Panc1 (cell line): ENCODE measurements at places on chromosomes 6 and 20. TPM values are rescaled to one million over a fixed set of nuclear protein-coding genes. Genes with fewer than 3 reads are reported as not detected.

TINAG gene
- not detected for total RNA-seq

PFDN6 gene
- total RNA-seq, result 101 TPM

TREML1 gene
- total RNA-seq, result not detected

PPIL4 gene
- 19.9 TPM for total RNA-seq

AGPAT4 gene
- 12.9 TPM for total RNA-seq

SGK2 gene
- 0.90 TPM for total RNA-seq

BPI gene
- not detected for total RNA-seq

CNR1 gene
- 0.13 TPM for total RNA-seq

ADISSP gene
- 100 TPM for total RNA-seq

THBS2 gene
- total RNA-seq, result 0.05 TPM

PM20D2 gene
- 13.6 TPM for total RNA-seq

FILIP1 gene
- 0.26 TPM for total RNA-seq

RRAGD gene
- 27.8 TPM for total RNA-seq

ZDHHC14 gene
- 19.9 TPM for total RNA-seq

LY6G5C gene
- 0.62 TPM for total RNA-seq

HSPA1L gene
- 2.8 TPM for total RNA-seq

SNAI1 gene
- total RNA-seq, result 8.8 TPM

ATRN gene
- 33.8 TPM for total RNA-seq

COX7A2 gene
- total RNA-seq, result 707 TPM

COL19A1 gene
- not detected for total RNA-seq

SDCBP2 gene
- total RNA-seq, result 1.8 TPM

SAMD3 gene
- not detected for total RNA-seq

ABRACL gene
- total RNA-seq, result 22.2 TPM

TULP4 gene
- 105 TPM for total RNA-seq

RIPPLY2 gene
- total RNA-seq, result 6.5 TPM

GCM1 gene
- total RNA-seq, result not detected

LPIN3 gene
- total RNA-seq, result 21.0 TPM

MYL9 gene
- total RNA-seq, result 107 TPM

DNAH8 gene
- total RNA-seq, result not detected

PRICKLE4 gene
- 1.6 TPM for total RNA-seq
